Globus pallidus (tissue), 1 donor: ENCODE measurements at places on chromosomes 6 and 20.

DNA sequence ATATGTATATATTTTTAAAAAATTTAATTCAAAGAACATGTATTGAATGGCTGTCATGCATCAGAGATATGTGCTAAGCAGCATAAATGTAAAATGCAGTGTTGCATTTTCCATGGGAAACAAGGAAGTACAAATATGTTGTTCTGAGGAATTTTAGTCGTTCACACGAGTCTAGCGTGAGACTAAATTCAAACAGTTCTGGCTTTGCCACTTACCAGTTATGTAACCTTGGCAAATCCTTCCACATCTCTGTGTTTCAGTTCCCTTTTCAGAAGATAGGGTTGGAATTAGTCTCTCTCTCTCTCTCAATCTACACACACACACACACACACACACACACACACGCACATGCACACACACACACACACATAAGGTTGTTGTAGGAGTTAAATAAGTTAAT is 305.4 kb downstream of the UTRN start:
- peak; percentile 10 for DNase-seq

DNA sequence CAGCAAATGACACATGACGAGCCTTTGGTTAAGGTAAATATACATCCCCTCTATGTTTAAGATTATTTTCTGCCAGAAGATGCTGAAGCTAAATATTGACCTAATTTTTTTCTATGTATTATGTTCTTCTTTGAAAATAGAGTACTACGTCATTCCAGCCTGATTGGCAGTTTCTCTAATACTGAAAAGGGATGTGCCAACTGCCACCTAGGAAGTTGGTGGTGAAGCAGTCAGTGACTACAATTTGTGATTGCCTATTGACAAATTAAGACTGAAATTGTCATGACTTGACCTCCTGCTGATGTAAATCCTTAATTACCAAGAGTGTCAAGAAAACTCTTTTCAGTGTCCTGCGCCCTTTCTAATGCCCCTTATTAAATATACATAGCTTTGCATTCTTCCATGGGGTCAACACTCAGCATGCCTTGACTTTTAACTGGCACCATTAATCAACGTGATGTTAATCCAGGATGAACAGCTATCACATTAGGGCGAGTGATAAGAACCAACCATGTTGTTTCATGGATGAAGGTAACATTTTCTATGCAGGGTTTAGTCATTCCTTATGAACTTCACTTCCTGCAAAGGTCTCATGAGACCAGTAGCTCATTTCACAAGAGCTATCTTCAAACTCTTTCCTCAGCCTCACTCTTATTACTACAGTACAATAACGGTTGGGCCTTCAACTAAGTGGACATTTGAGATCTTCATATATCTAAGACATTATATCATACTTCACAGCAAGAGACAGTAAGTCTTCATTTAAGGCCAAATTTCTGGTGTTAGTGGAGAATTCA is 22.5 kb upstream of the SGK1 start:
- DNase-seq: no peak

DNA sequence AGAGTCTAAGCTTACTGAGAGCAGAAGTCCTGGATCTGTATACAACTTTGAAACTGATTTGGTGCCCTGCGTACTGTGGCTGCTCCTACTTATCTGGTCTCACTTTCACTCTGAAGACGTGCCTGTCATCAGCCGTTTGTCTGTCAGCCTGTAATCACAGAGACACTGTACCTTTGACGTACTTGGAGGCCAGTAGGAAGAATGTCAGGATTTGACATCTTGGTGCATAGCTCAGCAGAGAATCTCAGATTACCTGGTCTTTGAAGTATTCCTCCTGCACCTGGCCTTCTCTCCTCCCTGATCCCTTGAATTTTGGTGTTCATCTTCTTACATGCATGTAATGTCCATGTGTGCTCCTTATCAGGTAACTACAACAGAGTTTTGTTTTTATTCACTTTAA is 37.7 kb downstream of the DSE start:
- DNase-seq: no peak

GRCh38 chr6:44261581-44261980 is 3.8 kb downstream of the NFKBIE start:
- DNase-seq: no peak
